ENCODE measurements at places on chromosomes 12 and 14.

DNA sequence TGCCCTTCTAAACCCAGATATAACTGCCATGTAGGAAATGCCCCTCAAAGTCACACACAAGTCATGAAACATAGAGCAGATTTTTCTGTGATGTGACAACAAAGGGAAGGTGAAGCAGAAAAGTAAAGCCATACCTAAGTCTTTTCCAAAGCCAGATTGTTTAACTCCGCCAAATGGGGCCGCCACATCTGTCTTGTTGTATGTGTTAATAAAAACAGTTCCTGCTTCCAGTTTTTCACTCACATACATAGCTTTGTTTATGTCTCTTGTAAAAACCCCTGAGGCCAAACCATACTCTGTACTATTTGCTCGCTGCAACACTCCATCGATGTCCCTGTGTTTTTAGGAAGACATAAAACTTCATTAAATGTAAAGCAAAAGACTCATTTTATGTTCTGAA lies 40.3 kb downstream of the NOPCHAP1 start:
- DNase-seq, result no peak

DNA sequence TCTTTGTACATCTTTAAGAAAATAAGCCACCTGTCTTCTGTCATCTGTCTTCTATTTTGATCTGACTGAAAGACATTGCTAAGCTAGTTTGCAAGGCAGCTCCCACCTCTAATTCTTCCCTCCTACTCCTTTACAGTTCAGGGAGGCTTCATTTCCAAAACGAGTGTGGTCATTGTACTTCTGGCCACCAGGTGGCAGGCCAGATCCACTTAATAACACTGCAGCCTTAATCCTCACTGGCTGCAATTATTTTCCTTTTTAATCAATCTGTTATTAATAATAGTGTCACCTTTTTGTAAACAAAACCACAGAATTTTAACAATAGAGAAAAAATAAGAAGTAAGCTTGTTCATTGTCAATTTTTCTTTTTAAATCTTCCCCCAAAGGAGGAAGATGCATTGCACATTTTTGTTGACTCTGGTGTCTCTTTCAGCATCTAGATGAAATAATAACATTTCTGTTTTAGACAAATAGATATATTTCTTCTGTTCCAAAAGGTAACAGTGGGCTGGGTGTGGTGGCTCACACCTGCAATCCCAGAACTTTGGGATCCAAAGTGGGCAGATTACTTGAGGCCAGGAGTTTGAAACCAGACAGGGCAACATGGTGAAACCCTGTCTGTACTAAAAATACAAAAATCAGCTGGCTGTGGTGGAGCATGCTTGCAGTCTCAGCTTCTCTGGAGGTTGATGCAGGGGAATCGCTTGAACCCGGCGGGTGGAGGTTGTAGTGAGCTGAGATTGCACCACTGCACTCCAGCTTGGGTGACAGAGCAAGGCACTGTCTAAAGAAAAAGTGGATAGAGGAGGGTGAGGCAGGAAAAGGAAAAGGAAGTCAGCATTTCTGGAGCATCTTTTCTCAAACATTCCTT lies 23.3 kb downstream of the GABARAPL1 start:
- DNase-seq, result peak; percentile 60

DNA sequence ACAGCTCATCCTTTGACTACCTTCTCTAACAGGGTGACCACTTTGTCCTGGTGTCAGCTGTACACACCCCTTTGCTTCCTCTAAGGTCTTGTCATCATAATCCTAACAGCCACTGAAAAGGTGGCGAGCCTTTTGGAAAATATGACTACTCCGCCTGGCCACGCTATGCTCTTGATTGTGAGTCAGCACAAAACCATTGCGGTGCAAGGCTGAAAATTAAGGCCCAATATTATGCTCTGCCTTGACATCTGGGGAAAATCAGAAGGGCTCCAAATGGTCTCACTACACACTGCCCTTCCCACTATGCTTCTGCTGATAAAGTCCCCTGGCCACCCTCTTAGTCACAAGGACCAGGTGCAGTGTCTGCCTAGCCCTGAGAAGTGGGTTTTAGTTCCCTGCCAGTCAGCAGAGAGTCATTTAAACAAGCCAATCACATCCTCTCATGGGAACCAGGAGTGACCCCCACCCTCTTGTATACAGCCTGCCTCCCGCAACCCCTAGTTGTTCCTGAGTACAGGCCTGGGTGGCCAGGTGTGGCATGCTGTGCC lies 34.3 kb downstream of the FGD6 start:
- DNase-seq, result no peak

DNA sequence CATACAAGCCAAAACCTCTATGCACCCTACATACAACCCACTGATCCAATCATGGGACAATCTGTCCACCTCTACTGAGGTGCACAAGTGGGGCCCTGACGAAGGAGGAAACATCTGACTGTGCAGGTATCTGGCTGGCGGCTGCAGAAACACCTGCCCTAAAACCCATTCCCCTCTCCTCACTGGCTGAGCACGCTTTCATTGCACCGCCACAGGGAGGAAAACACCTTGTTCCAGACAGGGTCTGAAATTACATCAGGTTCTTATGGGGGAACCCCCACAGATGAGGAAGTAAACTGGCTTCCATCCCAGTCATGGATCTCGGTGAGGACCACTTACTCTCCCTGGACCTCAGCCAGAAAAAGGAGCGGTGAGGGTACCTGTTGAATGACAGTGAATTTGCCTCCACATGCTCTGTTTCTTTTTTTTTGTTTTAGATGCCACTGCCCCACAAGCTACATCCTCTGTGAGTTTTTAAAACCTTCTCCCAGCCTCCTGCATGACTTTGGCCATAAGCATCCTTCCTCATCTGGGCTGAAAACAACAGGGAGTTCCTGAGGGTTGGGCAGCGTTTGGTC lies 23.8 kb upstream of the DGLUCY start:
- no peak for DNase-seq

- no peak for DNase-seq
These were observed 342.5 kb downstream of the SLC16A7 start for GRCh38 chr12:59938190-59938962.

Measured in CD4-positive, alpha-beta T cell treated with Interleukin-2 at 100 ng/mL for 4 hours (primary cell).